ENCODE measurements at places on chromosomes 2 and 18. TPM values are rescaled to one million over a fixed set of nuclear protein-coding genes. Genes with fewer than 3 reads are reported as not detected.

CTLA4 gene
- total RNA-seq: 2.7 TPM

DNA sequence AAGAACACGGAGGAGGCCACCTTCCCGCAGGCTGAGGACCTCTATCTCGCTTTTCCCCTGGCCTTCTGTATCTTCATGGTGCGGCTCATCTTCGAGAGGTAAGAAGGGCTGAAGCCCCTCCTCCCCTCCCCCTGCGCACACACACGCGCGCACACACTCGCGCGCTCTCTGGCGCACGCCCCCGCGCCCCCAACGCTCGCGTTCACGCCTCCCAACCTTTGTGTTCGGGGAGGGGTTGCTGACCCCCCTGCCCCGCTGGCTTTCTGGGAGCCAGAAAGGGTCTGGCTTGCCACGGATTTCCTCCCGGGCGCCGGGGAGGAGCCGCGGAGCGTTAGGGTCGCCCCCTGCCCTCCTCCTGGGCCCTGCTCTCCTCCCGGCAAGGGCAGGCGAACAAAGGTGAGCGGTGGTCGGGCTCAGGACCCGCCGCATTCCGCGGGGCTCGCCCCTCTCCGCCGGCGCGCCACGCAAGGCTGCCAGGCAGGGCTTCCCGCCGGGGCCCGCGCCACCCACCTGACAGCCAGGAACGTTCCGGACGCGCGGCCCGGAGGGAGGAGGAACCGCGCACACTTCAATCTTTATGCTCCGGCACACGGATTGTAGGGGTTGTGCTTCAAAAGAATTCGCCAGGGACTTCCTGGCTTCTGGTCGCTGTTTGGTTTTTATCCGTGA lies 583 bp downstream of the CERS6 start:
- DNase-seq: peak; percentile 66
- H3K4me1 ChIP-seq: peaks cover 12% of the 10 kb centered on the region
- peak overlapping the region; percentile 91 for H3K27ac ChIP-seq
- H3K27me3 ChIP-seq: no peaks in the 10 kb centered on the region

DNA sequence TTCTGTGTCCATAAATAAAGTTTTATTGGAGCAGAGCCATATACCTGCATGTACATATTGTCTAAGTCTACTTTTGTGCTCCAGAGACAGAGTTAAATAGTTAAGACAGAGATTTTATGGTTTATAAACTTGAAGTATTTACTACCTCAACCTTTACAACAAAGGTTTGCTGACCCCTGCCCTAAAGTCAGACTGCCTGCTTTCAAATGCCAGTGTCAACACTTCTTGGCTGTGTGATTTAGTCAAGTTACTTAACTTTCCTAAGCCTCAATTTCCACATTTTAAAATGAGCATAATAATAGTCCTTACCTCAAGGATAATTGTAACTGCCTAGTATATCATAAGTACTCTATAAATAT lies 44.4 kb upstream of the ITPRID2 start:
- no peak overlapping the region for H3K4me3 ChIP-seq
- H3K36me3 ChIP-seq: no peaks in the 10 kb centered on the region
- H3K27me3 ChIP-seq: no peaks in the 10 kb centered on the region
- H3K27ac ChIP-seq: no peak overlapping the region

- no peaks in the 10 kb centered on the region for H3K27me3 ChIP-seq
- DNase-seq: no peak
- H3K4me1 ChIP-seq: peaks cover 20% of the 10 kb centered on the region
Observed at GRCh38 chr18:9740071-9740470, 32.0 kb downstream of the RAB31 start.

- no peaks in the 10 kb centered on the region for H3K36me3 ChIP-seq
- no peaks in the 10 kb centered on the region for H3K4me1 ChIP-seq
- no peak overlapping the region for H3K4me3 ChIP-seq
- no peak overlapping the region for H3K27ac ChIP-seq
Observed at GRCh38 chr18:59075923-59076322, 63.8 kb upstream of the SEC11C start.

GRCh38 chr2:9972621-9973479 lies 21.4 kb downstream of the GRHL1 start:
- no peak overlapping the region for H3K4me3 ChIP-seq
- H3K27me3 ChIP-seq: no peaks in the 10 kb centered on the region
- no peaks in the 10 kb centered on the region for H3K36me3 ChIP-seq
- no peaks in the 10 kb centered on the region for H3K4me1 ChIP-seq
